Naive B cell (primary cell): ENCODE measurements at places on chromosomes 7 and 10. TPM values are rescaled to one million over a fixed set of nuclear protein-coding genes. Genes with fewer than 3 reads are reported as not detected.

The NOS3 gene
- 1.4 TPM for polyA plus RNA-seq

The NANOS1 gene
- polyA plus RNA-seq = not detected

DNA sequence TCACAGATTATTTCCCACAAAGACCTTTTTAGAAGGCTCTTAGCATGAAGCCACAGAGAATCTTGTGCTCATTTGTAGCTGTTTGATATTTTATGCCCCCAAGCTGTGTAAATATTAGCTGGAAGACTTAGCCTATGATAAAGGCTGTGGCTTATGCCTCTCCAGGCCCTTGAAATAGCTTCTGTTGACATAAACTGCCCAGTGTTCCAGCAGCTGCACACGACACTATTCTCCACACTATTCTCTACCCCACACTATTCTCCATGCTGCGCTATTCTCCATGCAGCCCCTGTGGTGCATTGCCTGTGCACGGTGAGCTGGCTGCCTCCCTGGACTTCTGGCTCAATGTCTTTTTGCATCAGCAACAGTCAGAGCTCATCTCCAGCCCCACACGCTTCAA is 13.1 kb downstream of the DDC start:
- DNase-seq = no peak

The LIPM gene
- not detected for polyA plus RNA-seq

GRCh38 chr7:108132551-108133265 is 2.5 kb upstream of the LAMB4 start:
- DNase-seq = no peak

The SPDYE11 gene
- 0.19 TPM for polyA plus RNA-seq

The CCDC172 gene
- polyA plus RNA-seq = not detected

DNA sequence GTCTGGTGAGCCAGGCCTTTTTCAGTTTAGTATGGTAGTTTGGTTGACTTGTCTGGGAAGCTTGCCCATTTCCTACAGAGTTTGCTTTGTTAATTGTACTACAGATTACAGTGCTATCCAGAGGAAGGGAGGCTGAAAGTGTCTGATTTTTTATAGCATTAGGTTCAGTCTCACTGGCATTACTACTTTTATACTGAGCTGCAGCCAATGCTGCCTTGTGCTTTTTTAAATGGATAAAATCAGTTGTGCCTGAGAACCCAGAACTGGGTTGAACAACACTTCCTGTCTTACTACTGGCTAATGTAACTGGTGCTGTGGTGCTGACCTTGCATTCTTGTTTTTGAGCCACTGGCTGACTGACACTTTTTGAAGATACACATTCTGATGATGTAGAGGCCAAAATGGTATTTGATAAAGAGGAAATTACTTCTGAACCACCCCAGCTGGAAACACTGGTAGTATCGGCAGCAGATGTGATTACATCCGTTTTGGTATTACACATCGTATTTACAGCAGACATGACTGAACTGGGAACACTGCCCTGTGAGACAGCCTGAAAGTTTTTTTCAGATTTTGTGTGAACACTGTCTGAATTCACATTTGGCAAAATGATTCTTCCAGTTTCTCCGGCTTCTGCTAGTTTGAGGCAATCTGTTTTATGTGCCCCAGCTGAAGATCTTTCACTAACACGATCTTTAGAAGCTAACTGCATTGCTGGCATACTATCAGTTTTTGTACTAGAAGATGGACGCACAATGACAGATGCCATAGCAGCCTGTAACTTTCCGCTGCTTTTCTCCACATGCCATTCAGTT is 74.1 kb downstream of the NRBF2 start:
- DNase-seq = no peak

DNA sequence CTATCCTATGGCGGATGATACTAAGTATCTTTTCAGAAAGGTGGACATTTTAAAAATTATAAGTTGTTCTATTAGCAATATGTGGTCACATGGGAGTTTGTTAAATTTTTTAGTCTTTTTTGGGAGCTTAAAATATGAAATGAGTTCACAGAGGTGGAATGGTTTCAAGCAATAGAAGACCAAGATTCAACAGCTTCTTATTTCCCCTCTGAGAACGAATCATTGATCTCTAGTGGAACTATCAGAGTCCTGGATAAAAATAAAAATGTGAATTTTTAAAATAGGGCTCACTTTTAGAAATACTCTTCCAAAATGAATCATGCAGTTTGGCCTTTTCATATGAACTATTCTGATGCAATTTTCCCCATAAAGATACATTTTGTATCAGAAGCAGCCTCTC is 467.7 kb upstream of the KLF6 start:
- no peak for DNase-seq

The GNG11 gene
- polyA plus RNA-seq = 4.0 TPM

The SFR1 gene
- polyA plus RNA-seq = 18.9 TPM

The TCAF2 gene
- 3.7 TPM for polyA plus RNA-seq

DNA sequence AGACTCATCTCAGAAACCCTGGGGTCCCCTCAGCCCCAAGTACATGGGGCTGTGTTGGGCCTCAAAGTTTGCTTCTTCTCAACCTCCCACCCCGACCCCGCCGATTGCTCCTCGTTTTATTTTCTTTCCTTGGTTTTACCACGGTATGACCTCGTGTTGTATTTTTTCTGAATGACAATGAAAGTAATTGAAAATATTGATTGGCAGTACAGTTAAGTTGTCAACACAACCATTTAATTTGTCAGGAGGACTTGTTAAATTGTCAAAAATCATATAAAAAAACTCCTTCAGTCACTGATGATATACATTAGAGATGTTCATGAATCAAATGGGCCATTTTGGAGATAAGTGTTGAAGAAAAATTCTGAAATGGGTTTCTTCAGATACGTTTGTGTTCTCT is 520.7 kb downstream of the LRMDA start:
- no peak for DNase-seq

The GHRHR gene
- polyA plus RNA-seq = not detected

- no peak for DNase-seq
Measured at GRCh38 chr10:51079331-51079730, 5.0 kb downstream of the PRKG1 start.
